ENCODE measurements at places on chromosomes 5 and 9. TPM values are rescaled to one million over a fixed set of nuclear protein-coding genes. Genes with fewer than 3 reads are reported as not detected.
A peak's percentile ranks its signal among the peaks of the same experiment; 100 is the strongest.

GRM6 gene
- polyA plus RNA-seq = not detected

OR1N1 gene
- not detected for polyA plus RNA-seq

TMEM215 gene
- not detected for polyA plus RNA-seq

BSPRY gene
- 18.0 TPM for polyA plus RNA-seq

PDLIM7 gene
- 46.4 TPM for polyA plus RNA-seq

DNA sequence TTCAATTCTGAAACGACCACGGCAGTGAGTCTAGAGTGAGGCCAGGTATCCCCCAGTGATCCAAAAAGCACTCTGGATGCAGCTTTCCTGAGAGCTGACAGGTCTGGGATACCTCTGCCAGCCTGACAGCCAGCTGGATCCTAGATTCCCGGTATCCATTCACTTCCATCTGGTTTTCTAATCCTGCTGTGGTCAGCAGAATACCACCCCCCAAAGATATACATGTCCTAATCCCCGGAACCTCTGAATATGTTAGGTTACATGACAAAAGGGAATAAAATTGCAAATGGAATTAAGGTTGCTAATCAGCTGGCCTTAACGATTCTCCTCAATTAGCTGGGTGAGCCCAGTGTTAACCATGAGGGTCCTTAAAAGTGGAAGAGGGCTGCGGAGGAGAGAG is 1.4 kb upstream of the ZNF79 start:
- DNase-seq = no peak

DNA sequence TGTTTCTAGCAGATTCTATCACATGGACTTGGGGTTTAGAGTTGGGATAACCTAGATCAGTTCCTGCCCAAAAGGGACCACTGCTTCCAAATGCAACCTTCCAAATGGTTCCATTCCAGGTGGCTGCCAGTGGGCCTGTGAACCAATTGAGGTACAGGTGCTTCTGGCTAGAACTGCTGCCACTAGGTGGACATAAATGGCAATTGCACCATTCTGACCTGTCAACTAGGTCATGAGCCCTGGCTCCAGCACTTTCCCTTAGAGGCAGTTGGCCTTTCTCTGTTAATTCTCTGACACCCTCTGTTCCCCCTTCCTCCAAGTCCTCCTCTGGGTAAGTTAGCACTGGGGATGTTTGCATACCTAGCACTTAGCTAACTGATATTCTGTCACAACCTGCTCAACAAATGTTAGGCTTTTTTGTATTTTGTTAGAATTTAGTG is 16.6 kb upstream of the HEMGN start:
- DNase-seq = peak; percentile 50

DNA sequence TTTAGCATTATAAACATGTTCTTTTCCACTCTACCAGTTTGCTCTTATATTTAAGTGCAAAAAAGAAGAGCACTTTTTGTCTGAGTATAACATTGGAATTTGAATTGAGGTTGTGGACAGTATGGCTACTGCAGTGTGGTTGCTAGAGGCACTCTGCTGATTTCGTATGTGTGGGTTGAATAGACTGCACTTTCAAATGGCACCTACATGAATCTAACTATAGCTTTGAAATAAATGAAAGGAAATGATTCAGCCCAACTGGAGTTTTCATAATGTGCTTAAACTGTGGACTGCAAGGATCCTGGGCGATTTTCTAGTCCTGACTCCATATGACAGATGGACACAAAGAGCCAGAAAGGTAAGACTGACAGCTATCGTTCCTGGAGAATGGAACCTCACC is 657.6 kb upstream of the RIOK2 start:
- no peak for DNase-seq

- DNase-seq = peak; percentile 5
Observed at GRCh38 chr5:96432216-96433065, 607 bp downstream of the PCSK1 start.

DNA sequence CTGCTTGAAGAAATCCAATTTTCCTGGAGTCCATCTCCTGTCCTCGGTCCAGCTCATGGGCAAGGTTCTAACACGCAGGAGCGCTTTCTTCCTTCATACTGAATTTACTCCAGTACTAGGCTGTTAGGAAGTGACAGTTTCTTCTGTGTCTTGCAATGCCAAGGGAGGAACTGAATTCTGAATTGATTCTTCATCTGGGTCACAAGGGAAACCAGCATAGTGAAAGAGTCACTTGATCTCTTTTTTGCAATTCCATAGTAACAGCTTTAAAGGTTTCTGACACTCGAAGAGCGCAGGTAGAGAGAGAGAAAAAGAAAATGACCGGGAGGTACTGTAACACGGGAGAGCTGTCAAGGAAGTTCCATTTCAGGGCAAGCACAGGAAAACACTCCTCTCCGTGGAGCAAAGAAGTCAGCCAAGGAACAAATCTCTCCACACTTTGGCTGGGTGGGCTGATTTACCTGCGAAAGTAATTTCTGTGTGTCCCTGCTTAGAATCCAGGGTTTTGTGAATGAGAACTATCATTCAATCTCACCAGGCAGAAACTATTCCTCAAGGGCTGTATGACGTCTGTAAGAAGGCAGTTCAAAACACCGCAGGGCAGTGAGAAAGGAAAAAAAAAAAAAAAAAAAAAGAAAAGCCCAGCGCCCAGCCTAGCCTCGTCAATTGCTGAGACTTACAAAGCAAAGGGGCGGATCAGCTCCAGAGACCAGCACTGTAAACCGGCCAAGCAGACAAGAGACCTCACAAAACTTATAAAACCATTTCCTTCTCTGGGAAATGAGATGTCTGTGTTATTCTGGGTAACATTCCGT is 617.8 kb downstream of the PDE4D start:
- peak; percentile 44 for DNase-seq

GRCh38 chr9:68961587-68961986 is 52.3 kb downstream of the PRKACG start:
- no peak for DNase-seq

- DNase-seq = no peak
Observed at GRCh38 chr9:34158362-34158869, 20.4 kb upstream of the UBAP1 start.
